ENCODE measurements at places on chromosomes 6 and 20. TPM values are rescaled to one million over a fixed set of nuclear protein-coding genes. Genes with fewer than 3 reads are reported as not detected.

- no peaks in the 10 kb centered on the region for H3K4me1 ChIP-seq
- H3K4me3 ChIP-seq: no peak overlapping the region
- H3K36me3 ChIP-seq: no peaks in the 10 kb centered on the region
Observed at GRCh38 chr20:4256874-4257273, 241.5 kb upstream of the RNF24 start.

DNA sequence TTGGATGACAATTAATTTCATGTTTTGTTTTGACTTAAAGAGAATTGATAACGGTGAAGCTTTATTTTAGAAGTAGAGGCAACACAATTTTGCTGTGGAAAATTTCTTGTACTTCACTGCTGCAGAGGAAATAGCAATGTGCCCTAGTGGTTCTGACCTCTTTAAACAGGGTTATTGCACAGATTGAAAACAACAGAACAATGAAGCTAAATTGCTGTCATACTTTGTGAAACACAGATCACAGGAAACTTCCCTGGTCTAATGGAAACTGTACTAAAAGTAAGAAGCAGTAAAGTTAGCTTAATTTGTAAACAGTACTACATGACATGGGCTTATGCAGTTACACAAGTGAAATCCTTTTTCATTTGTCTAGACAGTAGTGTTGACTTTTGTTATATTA lies 31.3 kb downstream of the OR2A4 start:
- H3K27ac ChIP-seq: no peak overlapping the region
- no peak for DNase-seq
- H3K27me3 ChIP-seq: no peaks in the 10 kb centered on the region
- no peaks in the 10 kb centered on the region for H3K36me3 ChIP-seq
- H3K4me3 ChIP-seq: no peak overlapping the region
- H3K4me1 ChIP-seq: no peaks in the 10 kb centered on the region

GRCh38 chr6:145643760-145644159 lies 91.6 kb downstream of the EPM2A start:
- H3K36me3 ChIP-seq: no peaks in the 10 kb centered on the region
- DNase-seq: no peak
- no peaks in the 10 kb centered on the region for H3K27me3 ChIP-seq
- H3K27ac ChIP-seq: no peak overlapping the region

GRCh38 chr20:58976061-58976730 lies 4.9 kb upstream of the NELFCD start:
- H3K36me3 ChIP-seq: no peaks in the 10 kb centered on the region
- DNase-seq: no peak
- H3K4me1 ChIP-seq: no peaks in the 10 kb centered on the region
- H3K4me3 ChIP-seq: no peak overlapping the region
- no peaks in the 10 kb centered on the region for H3K27me3 ChIP-seq
- H3K27ac ChIP-seq: no peak overlapping the region

- no peak for DNase-seq
- H3K4me3 ChIP-seq: no peak overlapping the region
- no peaks in the 10 kb centered on the region for H3K4me1 ChIP-seq
Observed at GRCh38 chr20:38665506-38666285, 58.6 kb upstream of the SLC32A1 start.

DNA sequence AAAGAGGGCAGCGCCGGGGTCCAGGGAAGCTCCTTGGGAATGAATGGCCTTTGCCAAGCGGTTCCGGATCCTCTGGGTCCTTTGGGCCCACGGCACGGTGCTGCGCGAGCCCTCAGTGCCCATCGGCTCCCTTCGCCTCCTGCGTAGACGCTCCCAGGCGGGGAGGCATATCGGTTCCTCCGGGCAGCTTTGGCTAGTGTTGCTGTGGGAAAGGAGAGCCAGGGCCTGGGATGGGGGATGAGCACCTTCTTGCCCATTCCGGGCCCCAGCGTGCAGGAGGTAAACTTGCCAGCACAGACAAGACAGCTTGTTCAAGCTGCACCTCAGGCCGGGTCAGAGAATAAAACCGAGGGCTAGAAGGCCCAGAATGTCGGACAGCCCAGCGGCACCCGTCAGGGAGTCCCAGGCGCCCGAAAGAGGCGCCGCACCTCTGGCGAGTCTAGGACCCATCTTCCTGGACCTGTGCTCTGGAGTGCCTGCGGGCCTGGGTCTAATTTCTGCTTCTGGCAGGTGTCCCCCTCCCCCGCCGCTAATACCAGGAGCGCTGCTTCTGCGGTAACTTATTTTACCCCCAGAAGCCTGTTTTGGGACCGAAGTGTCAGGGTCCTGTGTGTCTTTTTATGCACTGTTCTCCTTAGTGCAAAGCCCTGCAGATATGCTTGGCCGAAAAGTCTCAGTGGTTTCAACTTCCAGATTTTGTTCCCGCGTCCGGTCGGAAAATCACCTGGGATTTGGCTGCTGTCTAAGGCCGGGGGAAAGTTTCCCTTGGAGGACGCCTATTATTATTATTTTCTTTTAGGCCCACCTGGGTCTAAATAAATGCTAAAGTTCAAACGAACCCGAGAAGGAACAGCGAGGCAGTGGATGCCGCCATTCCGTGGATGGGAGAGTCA lies 1.7 kb upstream of the TFAP2C start:
- peaks cover 26% of the 10 kb centered on the region for H3K4me1 ChIP-seq
- peaks cover 94% of the 10 kb centered on the region for H3K27me3 ChIP-seq
- no peak overlapping the region for H3K27ac ChIP-seq

The BPIFB4 gene
- total RNA-seq: not detected

The EPB41L2 gene
- 124 TPM for total RNA-seq

The NHLRC1 gene
- 2.4 TPM for total RNA-seq

Data from lower lobe of right lung (tissue), 2 donors.